HuH-7.5 (cell line): ENCODE measurements at places on chromosomes 11 and 22.

- DNase-seq = no peak
These were observed 654 bp downstream of the TMEM86A start for GRCh38 chr11:18699269-18699596.

- DNase-seq = no peak
These were observed 48.8 kb downstream of the ENDOD1 start for GRCh38 chr11:95138448-95138847.

- no peak for DNase-seq
These were observed 482.5 kb upstream of the FAT3 start for GRCh38 chr11:91742155-91742554.

GRCh38 chr11:7490054-7490453 lies 4.7 kb downstream of the OLFML1 start:
- DNase-seq = no peak

- DNase-seq = no peak
These were observed 25.4 kb upstream of the RRAS2 start for GRCh38 chr11:14384338-14384737.

DNA sequence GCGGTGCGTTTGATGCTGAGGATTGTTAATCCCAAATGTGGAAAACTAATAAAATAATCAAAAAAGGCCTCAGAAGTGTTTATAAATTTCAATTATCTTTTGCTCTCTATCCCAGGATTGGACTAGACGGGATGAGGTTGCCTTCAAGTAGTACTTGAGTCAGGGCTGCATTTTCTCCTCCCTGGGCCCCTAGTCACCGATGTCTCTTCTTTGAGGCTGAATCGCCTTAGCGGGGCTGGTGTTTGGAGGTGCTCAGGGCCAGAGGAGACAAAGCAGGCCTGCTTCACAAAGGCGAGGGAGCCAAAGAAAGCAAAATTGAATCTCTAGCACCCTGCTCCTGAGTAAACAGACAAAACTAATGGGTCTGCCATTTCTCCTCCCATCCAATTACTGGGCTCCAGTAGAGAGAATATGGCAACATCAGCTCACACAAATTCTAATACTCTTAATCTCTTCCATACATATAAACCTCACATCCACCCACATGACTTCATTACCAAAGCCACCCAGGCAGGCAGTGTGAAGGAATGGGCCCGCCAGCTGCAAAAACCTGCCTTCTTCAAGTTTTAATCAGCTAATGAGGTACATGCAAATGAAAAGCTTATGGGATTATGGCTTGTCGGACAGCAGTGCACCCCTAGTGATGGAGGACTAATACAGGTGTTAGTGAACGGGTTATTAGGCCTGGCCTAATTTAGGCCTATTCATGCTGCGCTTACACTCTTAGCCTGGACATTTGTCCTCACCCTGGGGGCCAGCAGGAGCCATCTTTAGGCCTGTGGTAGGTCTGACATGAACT lies 52.7 kb upstream of the HTATIP2 start:
- no peak for DNase-seq

- no peak for DNase-seq
These were observed 941.7 kb downstream of the NTM start for GRCh38 chr11:132312161-132312560.

DNA sequence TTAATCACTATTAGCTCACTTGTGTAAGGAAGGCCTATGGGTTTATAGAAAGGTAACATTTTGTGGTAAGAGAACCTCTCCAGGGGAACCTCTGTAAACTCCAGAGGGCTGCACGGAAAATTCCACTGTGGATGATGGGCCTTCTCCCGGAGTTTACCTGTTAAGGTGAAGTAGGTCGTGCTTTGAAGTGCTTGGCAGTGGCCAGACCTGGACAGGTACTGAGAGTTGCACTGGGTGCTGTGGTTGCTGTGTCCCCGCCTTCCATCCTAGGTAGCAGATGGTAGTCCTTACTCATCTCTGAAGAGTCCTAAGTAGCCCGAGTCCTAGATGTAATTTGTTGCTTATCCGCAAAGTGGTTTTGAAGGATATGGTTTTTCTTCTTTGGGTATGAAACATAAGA lies 133.4 kb downstream of the TEAD1 start:
- DNase-seq = no peak

GRCh38 chr22:47168900-47169800 lies 406.7 kb downstream of the TBC1D22A start:
- peak; percentile 61 for DNase-seq

DNA sequence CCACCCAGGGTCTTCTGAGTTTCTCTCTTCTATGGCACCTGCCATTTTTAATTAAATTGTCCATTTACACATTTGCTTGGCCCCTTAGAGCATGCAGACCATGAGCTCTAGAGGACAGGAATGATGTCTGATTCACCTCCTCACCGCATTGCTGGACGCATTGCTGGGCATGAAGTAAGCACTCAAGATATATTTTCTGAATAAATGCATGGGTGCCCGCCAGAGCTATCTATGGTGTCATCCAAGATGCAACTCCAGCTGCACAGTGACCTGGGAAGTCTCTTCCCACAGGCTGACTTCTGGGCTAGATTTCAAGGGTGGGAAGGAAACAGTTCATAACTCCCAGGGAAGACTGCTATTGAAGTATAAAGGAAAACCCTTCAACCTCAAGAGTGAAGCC lies 66.6 kb upstream of the ASPHD2 start:
- no peak for DNase-seq

- no peak for DNase-seq
These were observed 9.6 kb downstream of the SULT4A1 start for GRCh38 chr22:43852573-43853327.

DNA sequence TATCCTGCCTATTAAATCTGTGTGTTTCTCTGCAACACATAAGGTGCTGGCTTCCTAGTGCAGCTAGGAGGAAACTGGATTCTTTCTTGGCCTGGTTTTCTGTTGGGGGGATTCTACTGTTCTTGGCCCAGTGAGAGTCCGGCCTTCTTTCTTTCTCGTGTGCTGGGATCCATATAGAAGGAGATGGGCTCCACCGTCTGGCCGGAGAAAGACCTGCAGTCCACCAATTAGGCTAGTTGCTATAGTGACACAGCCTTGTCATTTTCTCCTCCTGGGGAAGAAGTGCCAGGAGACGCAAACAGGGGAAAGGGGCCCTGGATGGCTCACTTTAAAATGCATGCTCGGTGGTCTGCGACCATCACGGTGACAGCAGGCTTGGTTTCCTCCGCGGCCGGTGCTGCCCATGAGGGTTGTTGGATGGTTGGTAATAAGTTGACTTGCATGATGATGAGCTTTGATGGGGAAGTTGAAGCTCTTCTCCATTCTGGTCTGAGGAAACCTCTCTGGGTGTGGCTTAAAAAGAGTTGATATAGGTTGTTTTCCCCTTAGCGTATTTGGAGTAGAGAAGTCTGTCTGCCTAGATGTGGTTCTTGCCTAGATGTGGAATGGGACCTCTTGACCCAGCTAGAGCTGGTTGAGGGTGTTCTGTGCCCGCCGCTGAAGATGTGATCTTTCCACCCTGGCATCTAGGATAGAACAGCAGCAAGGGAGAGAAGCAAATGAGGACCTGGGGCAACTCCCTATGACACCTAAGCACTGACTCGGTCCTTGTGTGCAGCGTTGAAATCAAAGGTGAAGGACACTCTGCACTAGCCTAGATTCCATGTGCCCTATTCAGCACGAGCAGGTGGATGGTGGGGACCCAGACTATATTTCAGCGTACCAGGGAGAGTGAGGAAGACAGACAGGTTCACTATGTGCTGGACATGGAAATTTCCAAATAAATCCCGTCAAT lies 1335.0 kb downstream of the BRD1 start:
- DNase-seq = peak; percentile 81

- DNase-seq = no peak
These were observed 73.4 kb downstream of the DEUP1 start for GRCh38 chr11:93403930-93404329.

DNA sequence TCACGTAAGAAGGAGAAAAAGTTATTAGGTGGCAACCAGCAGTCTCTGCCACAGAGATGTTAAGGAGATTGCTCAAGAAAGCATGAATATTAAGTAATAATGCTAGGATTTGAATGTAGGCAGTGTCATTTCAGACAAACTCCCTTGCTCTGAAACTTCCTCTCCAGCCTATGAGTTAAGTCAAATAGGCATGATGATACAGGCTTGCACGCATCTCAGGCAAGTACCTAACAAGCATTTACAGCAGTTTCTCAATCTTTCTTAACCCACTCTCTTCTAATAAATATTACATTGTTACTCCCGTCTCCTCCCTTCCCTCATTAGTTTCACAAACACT lies 72.7 kb downstream of the RAB38 start:
- no peak for DNase-seq

DNA sequence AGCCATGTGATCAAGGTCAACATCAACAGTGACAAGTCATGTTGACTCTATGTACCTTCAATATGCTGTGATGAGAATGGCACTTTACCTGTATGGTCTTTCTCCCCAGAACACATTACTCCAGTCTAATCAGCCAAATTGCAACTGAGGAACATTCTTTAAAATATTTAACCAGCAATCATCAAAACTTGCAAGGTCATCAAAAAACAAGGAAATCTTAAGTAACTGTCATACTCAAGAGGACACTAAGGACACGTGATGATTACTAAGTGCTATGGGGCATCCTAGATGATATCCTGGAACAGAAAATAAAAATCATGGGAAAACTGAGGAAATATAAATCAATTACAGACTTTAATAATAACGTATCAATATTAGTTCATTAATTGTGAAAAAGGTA lies 118.9 kb downstream of the EFCAB6 start:
- no peak for DNase-seq

GRCh38 chr11:106765469-106766258 lies 252.6 kb downstream of the GUCY1A2 start:
- DNase-seq = no peak

GRCh38 chr11:107666911-107667613 lies 44.8 kb downstream of the SLN start:
- no peak for DNase-seq

DNA sequence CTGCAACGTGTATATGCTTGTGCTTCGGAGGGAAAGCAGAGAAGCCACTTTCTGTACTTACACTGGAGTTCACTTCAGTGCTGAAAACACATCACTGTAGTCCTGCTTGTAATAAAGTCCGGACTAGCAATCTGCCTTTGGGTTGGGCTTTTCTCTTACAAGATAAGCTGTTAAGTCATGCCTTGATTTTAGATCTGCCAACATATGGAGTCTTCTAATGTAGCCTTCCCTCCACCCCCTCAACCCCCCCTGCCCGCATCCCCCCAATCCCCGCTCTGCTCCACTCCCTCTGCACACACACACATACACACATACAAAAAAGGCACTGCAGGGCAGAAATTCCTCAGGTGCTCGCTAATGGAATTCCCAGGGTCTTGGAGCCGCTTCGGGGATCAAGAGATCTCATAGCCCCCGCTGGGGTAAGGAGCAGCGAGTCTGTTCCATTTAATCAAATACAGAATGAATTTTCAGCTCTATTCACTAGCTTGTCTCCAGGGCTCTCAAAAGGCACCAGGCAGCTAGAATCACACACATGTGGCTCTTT lies 3.4 kb downstream of the CDON start:
- DNase-seq = no peak

DNA sequence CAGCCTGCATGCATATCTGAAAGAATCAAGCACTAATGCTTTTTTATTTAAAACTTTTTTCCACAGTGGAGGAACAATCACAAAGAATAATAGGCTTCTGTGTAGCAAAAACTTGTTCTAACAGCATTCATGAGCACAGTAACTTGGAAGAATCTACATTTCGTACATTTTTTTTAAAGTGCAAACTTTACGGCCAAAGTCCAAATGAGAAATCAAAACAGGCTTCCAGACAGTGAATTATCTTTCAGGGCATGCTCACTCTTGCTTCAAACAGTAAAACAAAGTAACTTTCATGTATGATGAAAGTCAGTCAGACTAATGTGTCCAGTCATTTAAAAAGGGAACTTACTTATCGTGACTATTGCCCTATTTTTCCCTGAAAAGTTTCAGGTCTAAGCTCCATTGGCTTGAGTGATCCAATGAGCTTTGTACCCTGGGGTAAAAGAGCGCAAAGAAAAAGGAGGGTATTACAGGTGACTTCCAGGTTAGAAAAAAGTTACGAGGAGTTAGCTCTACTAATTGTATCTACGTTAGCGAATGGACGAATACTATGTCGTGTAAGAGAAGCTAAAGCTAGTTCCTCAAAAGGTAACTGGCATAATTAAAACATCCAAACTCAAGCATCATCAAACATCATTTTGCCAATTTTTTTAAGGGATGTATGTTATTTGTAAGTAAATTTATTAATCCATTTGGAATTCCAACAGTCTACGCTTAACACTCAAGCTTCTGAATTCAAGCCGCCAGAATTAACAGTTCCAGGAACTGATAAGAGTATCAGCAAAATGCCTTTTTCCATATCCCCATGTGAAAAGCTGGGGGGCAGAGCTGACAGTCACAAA lies 1.7 kb downstream of the PICALM start:
- DNase-seq = peak; percentile 14

- no peak for DNase-seq
These were observed at the start of gene C1QTNF6 for GRCh38 chr22:37187891-37188761. C1QTNF6 (minus strand) TSS chr22:37188247; CDS start chr22:37188213, 34 bp downstream.

DNA sequence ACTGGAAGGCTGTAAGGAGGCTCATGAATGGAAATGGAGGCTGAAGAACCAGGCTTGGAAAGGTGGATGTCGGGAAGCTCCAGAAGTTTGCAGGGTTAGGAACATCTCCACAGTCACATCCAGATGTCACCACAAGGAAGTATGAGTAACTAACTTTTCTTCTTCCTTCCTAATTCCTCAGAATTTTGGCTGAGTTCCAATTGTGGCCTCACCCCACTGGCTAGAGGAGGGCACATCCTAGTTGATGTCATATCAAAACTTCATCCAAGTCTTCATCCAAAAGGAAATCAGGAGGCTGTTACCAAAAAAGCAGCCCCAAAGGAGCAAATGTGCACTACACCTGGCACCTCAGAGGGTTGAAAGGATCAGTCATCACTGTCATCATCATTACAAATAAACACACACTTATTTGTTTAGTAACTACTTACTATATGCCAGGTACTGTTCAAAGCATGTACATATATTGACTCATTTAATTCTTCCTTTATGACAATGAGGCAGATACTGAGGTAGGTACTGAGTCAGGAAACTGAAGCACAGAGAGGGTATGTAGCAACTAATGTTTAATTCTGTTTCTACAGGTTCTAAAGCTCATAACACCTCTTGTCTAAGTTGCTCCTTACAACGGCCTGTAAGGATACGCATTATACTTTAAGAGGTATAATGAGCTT lies 7.3 kb upstream of the PTPN5 start:
- no peak for DNase-seq

GRCh38 chr22:36154423-36154945 lies 6.1 kb downstream of the APOL3 start:
- DNase-seq = no peak

- DNase-seq = peak; percentile 2
These were observed 6.7 kb downstream of the MUC5B start for GRCh38 chr11:1229471-1230120.

DNA sequence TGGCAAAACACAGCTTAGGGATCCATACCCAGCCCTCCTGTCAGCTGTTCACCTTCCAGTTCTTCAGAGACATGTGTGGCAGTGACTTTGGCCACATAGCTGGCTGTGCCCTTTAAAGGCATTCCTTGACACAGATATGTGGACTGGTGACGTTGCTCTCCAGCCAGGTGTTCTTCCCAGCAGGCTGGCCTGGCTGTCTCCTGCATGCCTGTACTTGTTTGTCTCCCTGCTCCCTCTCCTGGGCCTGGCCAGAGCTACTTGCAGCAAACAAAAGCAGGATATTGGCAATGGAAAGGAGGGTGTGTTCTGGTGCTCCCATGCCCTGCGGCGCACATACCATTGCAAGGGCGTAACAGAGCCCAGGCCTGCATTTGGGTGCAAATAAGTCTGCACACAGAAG lies 38.3 kb downstream of the PIK3IP1 start:
- DNase-seq = no peak

GRCh38 chr11:122902951-122903350 lies 20.4 kb downstream of the JHY start:
- no peak for DNase-seq

GRCh38 chr11:64266339-64266738 lies 15.0 kb downstream of the PLCB3 start:
- DNase-seq = no peak
